ELF-1 (cell line): ENCODE measurements at places on chromosomes 7 and 10.
A peak's percentile ranks its signal among the peaks of the same experiment; 100 is the strongest.

DNA sequence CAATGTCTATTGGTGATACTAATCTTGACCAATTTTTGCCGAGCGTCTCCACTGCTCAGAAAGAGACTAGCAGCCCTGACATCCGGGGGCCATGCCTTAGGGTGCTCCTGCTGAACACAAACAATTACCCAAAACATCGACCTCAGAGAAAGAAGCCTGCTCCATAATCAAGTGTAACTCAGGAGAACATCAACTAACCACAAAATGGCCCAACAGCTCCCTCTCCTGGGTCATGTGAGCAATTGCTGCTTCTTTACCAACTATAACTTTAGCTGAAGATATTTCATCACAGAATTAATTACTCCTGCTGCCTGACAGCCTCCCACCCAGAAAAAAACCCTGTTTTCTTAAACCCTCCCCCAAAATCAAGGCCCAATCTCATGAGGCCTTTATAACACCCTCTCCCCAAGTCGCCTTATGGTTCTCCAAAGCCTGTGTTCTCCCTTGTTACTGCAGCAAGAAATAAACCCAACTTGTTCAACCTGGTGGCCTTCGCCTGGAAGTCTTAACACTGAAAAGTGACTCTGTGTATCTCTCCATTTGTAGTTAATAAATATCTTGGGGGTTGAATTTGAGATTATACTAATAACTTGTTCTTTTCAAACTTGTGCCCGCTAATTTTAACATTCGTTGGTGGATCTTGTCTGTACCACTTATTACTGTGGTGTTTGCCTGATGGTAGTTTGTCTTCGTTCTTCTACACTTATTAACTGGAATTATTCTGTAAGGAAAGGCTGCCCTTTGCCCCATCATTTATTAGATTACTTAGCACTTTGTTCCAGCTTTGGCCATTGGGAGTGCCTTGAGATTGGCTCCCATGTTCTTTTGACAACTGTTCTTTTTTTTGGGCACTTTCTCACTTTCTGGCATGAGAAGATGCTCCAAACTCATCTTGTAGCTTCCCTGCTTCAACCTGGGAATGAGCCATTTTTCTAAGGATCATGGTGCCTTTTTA, 21.2 kb upstream of the RAMP3 start:
- peak; percentile 59 for DNase-seq

DNA sequence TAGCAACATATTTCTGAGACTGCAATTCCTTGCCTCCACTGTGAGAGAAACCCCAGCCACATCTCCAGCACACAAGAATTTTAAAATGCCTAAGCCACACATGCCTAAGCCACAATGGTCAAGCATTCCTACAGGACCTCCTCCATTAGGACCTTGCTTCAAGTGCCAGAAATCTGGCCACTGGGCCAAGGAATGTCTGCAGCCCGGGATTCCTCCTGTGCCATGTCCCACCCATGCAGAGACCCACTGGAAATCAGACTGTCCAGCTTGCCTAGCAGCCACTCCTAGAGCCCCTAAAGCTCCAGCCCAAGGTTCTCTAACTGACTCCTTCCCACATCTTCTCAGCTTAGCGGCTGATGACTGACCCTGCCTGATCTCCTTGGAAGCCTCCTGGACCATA, 117.5 kb downstream of the AHR start:
- no peak for DNase-seq

- DNase-seq: no peak
Measured at GRCh38 chr7:130419658-130420057, 21.2 kb downstream of the CEP41 start.

- DNase-seq: no peak
Measured at GRCh38 chr10:130801784-130802183, 509.7 kb downstream of the TCERG1L start.

GRCh38 chr10:70425096-70425495, 16.4 kb downstream of the NODAL start:
- DNase-seq: no peak

DNA sequence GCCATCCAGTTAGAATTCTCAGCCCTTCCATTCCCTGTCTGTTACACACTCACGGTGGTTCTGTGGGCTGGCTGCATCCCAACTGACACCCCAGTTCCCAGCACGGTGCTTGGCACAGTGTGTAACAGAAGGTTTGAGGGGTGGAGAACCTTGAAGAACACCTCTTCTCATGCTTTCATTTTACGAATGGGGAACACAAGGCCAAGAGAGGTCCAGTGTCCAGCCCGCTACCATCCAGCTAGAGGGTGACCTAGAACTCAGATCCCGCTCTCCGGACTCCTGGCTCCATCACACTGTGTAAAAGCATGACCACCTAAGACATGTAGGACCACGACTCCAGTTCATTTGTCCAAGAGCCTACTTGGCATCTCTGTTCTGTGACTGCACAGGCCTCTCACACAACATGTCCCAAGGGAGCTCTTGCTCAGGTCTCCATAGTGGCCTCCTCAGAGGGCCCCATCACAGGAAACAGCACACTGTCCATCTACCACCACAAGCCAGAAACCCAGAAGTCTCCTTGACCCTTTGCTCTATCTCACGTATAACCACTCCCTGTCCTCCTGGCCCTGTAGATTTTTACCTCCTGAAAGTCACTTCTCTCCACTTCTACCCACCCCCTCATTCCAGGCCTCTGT, 2.8 kb upstream of the CDH23 start:
- DNase-seq: no peak

GRCh38 chr7:92306153-92306552, 60.4 kb downstream of the ANKIB1 start:
- no peak for DNase-seq

DNA sequence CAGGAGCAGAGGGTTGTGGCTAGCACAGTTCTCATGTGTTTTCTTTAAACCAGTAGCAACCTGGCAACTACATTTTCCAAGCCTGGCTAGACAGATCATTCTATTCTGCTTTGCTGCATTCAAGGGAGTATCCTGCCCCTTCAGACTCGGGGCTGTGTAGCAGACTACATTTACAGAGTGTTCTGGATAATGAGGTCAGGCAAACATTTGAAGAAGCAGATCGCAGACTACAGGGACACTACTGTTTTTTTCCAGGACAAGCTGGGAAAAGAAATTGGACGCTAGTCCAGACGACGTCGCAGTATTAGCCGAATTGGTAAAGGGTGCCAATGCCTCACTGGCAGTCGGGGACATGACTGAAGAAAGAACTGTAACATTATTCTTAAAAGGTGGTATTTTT, 61.0 kb upstream of the PAPSS2 start:
- DNase-seq: no peak

- DNase-seq: no peak
Measured at GRCh38 chr7:151792636-151793035, 84.3 kb downstream of the PRKAG2 start.

DNA sequence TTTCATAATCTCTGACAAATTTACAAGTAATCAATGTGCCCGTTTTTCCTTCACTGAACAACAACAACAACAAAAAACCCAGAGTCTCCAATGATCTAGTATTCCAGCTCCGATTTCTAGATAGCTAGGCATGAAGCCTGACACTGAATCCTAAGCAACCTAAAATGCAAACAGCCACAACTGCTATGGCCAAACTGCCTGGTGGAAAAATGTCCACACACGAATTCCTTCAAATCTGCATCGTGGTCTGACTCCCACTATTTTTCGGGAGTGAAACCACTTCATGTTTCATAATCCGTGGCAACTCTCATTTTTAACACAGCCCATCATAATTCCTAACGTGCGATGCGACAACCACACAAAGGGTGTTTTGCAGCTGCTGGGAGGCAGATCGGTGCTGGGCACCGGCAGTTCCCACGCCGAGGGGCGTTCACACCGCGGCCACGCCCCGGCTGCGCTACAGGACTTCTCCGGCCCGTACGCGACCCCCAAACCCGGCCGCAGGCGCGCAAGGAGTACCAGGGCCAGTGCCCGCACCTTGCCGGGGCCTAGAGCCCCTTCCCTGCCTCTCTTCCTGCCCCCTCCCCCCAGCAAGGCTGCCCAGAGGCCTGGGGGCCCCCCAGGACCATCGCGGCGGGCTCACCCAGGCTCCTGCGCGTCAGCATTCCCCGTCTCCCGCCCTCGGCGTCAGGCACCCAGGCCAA, 814 bp downstream of the RUFY2 start:
- DNase-seq: peak; percentile 82

DNA sequence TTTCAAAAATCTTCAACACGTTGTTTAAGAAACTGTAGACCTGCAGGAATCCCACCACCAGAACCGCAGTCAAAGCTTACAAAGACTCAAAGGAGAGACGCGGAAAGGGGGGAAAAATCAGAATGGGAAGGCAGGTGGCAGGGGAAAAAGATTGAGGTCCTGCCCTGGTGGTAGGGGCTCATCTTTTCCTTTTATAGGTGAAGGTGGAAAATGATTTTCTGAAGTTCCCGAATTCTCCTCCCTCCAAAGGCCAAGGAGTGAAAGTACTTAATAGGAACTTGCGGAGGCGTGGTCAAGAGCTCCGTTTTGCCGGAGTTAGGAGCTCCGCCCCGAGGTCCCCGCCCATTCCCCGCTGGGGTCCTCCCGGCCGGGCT, 724 bp downstream of the BBIP1 start:
- peak; percentile 98 for DNase-seq

- no peak for DNase-seq
Measured at GRCh38 chr7:27802999-27803398, 63.0 kb downstream of the TAX1BP1 start.

- DNase-seq: no peak
Measured at GRCh38 chr10:66209025-66209424, 716.8 kb upstream of the LRRTM3 start.

DNA sequence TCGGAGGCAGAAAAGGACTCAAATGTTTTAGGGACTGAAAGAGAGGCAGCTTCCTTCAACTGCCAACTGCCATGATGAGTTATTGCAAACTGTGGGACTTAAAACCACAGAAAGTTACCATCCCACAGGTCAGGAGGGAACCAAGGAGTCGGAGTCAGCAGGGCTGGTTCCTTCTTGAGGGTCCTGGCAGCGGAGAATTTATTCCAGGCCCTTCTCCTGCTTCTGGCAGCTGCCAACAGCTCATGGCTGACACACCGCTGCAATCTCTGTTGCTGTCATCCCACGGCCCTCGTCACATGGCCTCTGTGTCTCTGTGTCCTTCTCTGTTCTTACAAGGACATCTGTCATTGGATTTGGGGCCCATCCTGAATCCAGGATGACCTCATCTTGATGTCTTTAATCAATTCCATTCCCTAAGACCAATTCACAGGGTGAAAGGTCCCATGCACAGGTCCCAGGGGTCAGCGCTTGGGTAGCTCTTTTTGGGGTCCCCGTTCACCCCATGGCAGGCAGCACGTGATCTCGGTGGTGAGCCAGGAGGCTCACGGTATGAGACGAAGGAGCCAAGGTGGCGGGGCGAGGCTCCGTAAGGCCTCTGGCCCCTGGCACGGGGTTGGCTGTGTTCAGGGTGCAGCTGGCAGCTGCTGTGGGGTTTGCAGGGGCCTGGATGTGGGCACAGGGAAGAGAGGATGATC, 27.4 kb upstream of the PSMG3 start:
- no peak for DNase-seq

GRCh38 chr10:21083861-21084260, 186.8 kb upstream of the NEBL start:
- no peak for DNase-seq

GRCh38 chr10:22606164-22606614, 108.2 kb downstream of the PIP4K2A start:
- DNase-seq: no peak

DNA sequence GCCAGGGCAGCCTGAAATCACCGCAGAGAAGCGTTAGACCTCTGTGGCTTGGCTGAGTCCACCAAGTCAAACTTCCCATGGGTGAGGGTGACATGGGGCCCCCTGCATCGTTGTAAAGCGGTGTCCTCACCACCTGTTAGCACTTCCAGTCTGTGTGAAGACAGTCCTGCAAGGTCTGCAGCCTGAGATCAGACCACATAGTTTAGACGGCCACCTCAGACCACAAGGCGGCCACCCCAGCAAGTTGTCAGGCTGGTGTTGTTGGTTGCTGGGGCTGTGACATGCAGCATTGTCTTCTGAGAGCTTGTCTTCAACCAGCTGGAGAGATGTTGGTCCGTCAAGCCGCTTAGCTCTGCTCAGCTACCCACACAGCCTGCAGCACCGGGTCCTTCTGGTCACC, 44.1 kb upstream of the TARP start:
- DNase-seq: no peak

- DNase-seq: no peak
Measured at GRCh38 chr7:128755075-128755818, 16.1 kb downstream of the CALU start.

DNA sequence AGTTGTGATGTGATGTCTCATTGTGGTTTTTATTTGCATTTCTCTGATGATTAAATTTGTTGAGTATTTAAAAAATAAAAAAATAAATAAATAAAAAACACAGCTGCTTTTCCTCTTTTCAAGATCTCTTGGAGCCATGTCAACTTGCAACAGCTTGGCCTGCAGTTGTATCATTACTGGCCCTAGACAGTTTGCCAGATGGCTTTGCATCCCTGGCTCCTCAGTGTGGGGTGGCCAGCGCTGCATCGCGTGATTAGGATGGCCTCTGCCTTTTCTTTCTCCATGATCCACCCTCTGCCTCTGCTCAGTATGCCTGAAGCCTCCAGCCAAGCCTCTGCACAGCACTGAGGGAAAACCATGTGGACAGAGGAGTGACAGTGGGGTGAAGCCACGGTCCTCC, 96.8 kb downstream of the PPP1R3C start:
- DNase-seq: no peak

DNA sequence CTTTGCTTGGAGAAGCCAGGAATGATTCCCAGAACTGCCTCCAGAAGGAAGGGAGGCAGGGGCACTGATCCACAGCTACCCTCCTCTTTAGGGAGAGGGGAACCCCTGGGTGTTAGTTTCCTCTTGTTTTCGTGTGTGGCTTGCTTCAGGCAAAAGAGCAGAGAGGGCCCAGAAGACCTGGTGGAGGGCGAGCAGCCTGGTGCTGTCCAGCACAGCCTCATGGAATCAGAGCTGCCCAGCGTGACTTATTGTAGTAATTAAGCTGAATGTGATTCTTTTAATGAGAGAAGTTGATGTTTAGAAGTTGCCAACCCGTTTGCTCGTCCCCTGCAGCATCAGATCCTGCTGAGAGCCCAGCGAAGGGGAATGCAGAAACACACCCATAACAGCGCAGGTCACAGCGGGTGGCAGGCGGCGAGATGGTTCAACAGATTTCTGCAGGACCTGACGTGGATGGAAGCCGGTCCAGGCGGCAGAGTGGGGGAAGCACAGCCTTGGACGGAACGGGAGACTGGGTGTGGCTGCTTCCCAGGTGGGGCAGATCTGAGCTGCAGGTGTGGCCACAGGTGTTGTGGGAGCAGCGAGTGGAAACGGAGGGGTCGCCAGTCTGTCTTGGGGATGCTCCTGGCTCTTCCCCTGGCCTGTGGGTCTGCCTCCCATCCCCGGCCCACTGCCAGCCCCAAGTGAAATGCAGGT, 53.7 kb upstream of the SHH start:
- DNase-seq: peak; percentile 29

DNA sequence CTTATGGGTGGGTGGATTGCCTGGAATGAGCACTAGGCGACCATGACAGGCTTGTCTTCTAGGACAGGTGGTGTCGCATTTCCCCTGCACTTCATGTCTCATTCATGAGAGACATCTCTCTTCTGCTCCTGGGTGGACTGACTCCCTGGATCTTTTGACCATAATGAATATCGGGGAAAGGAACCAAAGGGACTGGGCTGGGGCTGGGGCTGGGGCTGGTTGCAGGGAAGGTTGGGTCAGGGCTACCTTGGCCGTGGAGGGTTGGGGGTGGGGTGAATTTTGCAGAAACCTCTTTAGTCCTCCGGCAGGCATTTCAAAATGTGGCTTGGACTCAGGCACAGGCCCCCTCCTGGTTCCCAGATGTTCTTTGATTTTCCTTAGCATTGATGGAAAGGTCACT, 319.2 kb downstream of the ZNF716 start:
- no peak for DNase-seq

GRCh38 chr10:32929634-32930033, 28.4 kb downstream of the ITGB1 start:
- no peak for DNase-seq

GRCh38 chr7:104174798-104175197, 33.0 kb downstream of the ORC5 start:
- no peak for DNase-seq
